ENCODE measurements at places on chromosomes 12 and 14. TPM values are rescaled to one million over a fixed set of nuclear protein-coding genes. Genes with fewer than 3 reads are reported as not detected.

- no peak overlapping the region for H3K27ac ChIP-seq
- H3K36me3 ChIP-seq, result no peaks in the 10 kb centered on the region
- H3K4me1 ChIP-seq, result no peaks in the 10 kb centered on the region
- H3K27me3 ChIP-seq, result no peaks in the 10 kb centered on the region
- DNase-seq, result no peak
These were observed 132.0 kb upstream of the NOVA1 start for GRCh38 chr14:26729851-26730250.

MYL2 gene
- total RNA-seq, result not detected

GRCh38 chr12:68206446-68206845 is 19.2 kb downstream of the IL26 start:
- no peak overlapping the region for H3K27ac ChIP-seq
- no peaks in the 10 kb centered on the region for H3K4me1 ChIP-seq
- no peaks in the 10 kb centered on the region for H3K27me3 ChIP-seq
- no peaks in the 10 kb centered on the region for H3K36me3 ChIP-seq
- DNase-seq, result no peak

COQ6 gene
- total RNA-seq, result 27.0 TPM

- DNase-seq, result no peak
- H3K27ac ChIP-seq, result peak overlapping the region; percentile 75
- H3K27me3 ChIP-seq, result no peaks in the 10 kb centered on the region
- no peaks in the 10 kb centered on the region for H3K4me1 ChIP-seq
- peaks cover 40% of the 10 kb centered on the region for H3K36me3 ChIP-seq
These were observed 25.4 kb downstream of the IL31 start for GRCh38 chr12:122148657-122149056.

GRCh38 chr14:89625244-89625713 is 208.2 kb upstream of the FOXN3 start:
- no peaks in the 10 kb centered on the region for H3K27me3 ChIP-seq
- no peak overlapping the region for H3K27ac ChIP-seq
- H3K36me3 ChIP-seq, result no peaks in the 10 kb centered on the region
- H3K4me3 ChIP-seq, result no peak overlapping the region
- H3K4me1 ChIP-seq, result peaks cover 7% of the 10 kb centered on the region
- DNase-seq, result peak; percentile 89

- H3K27ac ChIP-seq, result no peak overlapping the region
- no peaks in the 10 kb centered on the region for H3K36me3 ChIP-seq
- no peaks in the 10 kb centered on the region for H3K4me1 ChIP-seq
- DNase-seq, result no peak
- H3K4me3 ChIP-seq, result no peak overlapping the region
These were observed 621.0 kb downstream of the CCER1 start for GRCh38 chr12:90333939-90334338.

- no peak for DNase-seq
- H3K36me3 ChIP-seq, result no peaks in the 10 kb centered on the region
- no peak overlapping the region for H3K4me3 ChIP-seq
- H3K4me1 ChIP-seq, result peaks cover 21% of the 10 kb centered on the region
- peak overlapping the region; percentile 58 for H3K27ac ChIP-seq
- no peaks in the 10 kb centered on the region for H3K27me3 ChIP-seq
These were observed 84.5 kb downstream of the CHGA start for GRCh38 chr14:93007225-93007997.

GRCh38 chr12:132481345-132481744 is 8.6 kb upstream of the FBRSL1 start:
- no peaks in the 10 kb centered on the region for H3K4me1 ChIP-seq
- no peaks in the 10 kb centered on the region for H3K36me3 ChIP-seq
- H3K27me3 ChIP-seq, result no peaks in the 10 kb centered on the region
- no peak overlapping the region for H3K4me3 ChIP-seq
- no peak overlapping the region for H3K27ac ChIP-seq
- no peak for DNase-seq

CFAP54 gene
- not detected for total RNA-seq

OR6C74 gene
- total RNA-seq, result not detected

GRCh38 chr14:93059260-93059659 is 56.5 kb downstream of the ITPK1 start:
- H3K27me3 ChIP-seq, result no peaks in the 10 kb centered on the region
- DNase-seq, result no peak
- H3K4me3 ChIP-seq, result no peak overlapping the region
- H3K4me1 ChIP-seq, result peaks cover 54% of the 10 kb centered on the region
- no peaks in the 10 kb centered on the region for H3K36me3 ChIP-seq

DNA sequence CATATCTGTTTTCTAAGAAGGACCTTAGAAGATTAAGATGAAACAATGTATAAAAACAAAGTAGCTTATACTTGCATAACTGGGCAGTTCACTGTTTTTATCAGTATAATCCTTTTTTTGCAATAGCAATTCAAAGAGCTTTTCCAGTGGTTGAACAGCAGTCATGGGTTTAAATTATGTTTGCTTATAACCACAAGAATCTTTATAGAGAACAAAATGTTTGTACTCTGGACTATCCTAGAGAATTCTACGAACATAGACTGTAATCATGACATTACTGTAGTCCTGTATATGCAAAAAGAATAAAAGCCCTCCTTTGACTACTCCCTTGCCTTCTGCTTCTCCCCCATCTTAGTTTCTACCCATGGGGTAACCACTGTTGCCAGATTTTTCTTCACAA is 5.7 kb downstream of the FAM177A1 start:
- H3K27ac ChIP-seq, result no peak overlapping the region
- H3K4me1 ChIP-seq, result peaks cover 15% of the 10 kb centered on the region
- H3K36me3 ChIP-seq, result peaks cover 4% of the 10 kb centered on the region
- no peak for DNase-seq

Measured in stomach (tissue), 19 donors.